CD8-positive, alpha-beta T cell (primary cell): ENCODE measurements at places on chromosomes 13 and 19. TPM values are rescaled to one million over a fixed set of nuclear protein-coding genes. Genes with fewer than 3 reads are reported as not detected.
A peak's percentile ranks its signal among the peaks of the same experiment; 100 is the strongest.

The HSD17B14 gene
- total RNA-seq: 1.1 TPM

The LGALS14 gene
- total RNA-seq: not detected

The PEG3 gene
- 0.16 TPM for total RNA-seq

The METTL21C gene
- not detected for total RNA-seq

The DPRX gene
- total RNA-seq: not detected

- DNase-seq: peak; percentile 91
These were observed 8.7 kb downstream of the MAP2K2 start for GRCh38 chr19:4115050-4115817.

GRCh38 chr13:79936368-79937136 lies 404.4 kb downstream of the SPRY2 start:
- DNase-seq: no peak

GRCh38 chr19:13573056-13573667 lies 66.9 kb upstream of the CACNA1A start:
- no peak for DNase-seq

DNA sequence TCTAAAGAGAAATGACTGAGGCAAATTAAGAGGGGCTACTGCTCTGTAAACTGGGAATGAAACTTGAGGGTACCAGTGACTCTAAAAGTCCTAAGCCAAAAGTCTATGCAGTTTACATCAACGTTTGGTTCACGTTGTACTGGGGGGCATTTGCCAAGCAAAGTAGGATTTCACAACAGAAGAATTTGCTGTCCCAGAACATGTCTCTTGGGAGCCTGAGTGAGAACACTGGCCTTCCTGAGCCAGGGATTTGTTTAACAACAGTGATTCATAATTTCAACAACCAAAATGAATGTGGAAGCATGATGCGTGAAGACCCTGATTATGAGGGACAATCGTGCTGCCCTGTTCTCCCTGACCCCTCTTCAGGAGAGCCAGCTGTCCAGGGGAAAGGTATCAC lies 178.0 kb downstream of the OXGR1 start:
- DNase-seq: no peak

DNA sequence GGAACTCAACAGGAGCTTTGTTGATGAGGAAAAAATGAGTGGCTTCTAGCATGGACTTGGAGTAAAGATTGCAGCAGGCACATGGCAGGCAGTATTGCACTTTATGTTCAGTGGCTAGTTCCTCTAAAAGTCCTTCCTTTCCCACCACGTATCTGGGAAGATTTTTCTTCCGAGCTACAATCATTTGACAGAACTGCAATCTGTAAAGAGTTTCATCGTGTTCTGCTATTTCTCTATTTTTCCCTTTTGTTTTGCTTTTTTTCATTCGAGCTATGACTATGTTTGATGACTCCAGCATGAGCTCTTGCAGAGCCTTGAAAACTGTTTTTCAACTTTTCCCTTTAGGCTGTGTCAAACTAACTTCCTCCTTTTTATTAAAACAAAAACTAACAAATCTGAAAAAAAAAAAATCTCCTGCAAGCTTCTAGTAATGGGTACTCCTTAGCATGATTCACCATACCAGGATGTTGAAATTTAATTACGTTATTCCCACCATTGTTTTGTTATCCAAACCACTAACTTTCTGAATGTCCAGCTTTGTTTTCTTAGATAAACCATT lies 12.3 kb downstream of the CLDN10 start:
- DNase-seq: no peak

- peak; percentile 93 for DNase-seq
These were observed 6.0 kb downstream of the AP1M2 start for GRCh38 chr19:10580979-10581631.

GRCh38 chr13:59673286-59673685 lies 490.4 kb downstream of the DIAPH3 start:
- no peak for DNase-seq

DNA sequence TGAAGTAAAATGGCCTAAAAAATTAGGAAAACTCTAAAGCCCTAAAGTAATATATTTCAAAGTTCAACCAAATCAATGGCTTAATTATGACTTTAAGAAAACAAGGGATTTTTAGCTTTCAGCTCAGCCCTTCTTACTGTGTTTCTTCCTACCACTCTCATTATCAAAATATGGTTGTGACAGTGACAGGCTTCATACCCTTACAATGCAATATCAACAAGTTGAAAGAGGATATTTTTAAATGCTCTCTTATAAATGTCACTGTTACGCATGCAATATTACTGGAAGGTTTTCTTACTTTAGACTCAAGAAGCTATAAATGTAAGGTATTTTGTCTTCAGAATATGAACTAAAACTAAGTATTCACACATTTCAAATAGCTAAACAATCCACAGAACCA lies 1225.7 kb upstream of the MIR17HG start:
- no peak for DNase-seq

- no peak for DNase-seq
These were observed 1445.3 kb upstream of the MIR17HG start for GRCh38 chr13:89902223-89902622.

DNA sequence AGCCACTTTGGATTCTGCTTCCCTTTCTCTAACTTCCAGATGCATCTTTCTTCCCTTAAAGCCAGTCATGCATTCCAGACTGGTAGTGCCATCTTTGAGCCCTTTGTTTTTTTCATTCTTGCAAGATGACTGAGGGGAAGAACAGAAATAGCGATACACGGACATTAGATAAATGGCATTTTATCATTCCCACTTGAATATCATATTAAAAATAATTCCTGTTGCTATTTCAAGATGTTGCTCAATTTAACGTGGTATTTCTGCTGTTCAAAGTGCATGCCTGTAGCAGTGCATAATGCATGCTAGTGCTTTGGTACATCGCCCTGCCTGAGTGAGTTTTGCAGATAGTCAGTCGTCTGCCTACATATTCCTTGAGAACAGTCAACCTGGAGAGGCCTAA lies 140.6 kb upstream of the FRY start:
- DNase-seq: no peak

GRCh38 chr13:111845621-111846351 lies 221.2 kb upstream of the SOX1 start:
- DNase-seq: no peak

GRCh38 chr13:76600081-76600480 lies 286.1 kb downstream of the KCTD12 start:
- no peak for DNase-seq

DNA sequence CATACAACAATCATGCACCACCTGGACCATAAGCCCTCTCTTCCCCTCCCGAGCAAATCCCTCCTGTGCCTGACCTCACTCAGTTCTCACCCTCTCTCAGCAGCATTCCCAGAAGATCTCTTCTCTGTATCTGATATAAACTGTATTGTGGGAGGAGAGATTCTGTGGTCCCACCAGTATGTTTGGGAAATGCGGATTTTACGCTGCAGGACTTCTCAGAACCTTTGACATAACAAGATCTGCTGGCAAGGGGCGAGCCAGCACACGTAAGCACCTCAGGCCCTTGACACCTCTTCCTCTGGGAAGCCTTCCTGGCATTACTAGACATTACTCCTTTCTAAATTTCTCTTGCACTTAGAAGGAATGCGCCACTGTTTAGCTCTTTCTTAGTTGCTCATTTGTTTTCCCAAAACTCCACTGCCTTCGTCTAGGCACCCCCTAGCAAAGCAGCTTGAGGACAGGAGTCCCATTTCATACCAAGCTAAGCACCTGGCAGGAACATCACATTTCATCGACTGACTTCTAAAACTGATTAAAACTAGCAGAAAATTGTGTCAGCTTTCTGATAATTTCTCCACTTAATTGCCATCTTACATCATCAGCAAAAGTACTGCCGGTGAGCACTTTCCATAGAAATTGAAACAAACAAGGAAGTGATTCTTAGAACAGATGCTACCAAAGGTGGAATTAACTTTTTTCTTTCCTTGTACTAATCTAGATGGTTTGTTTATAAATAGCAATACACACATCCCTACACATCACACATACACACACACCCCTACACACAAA lies 63.2 kb downstream of the CCDC70 start:
- DNase-seq: no peak

DNA sequence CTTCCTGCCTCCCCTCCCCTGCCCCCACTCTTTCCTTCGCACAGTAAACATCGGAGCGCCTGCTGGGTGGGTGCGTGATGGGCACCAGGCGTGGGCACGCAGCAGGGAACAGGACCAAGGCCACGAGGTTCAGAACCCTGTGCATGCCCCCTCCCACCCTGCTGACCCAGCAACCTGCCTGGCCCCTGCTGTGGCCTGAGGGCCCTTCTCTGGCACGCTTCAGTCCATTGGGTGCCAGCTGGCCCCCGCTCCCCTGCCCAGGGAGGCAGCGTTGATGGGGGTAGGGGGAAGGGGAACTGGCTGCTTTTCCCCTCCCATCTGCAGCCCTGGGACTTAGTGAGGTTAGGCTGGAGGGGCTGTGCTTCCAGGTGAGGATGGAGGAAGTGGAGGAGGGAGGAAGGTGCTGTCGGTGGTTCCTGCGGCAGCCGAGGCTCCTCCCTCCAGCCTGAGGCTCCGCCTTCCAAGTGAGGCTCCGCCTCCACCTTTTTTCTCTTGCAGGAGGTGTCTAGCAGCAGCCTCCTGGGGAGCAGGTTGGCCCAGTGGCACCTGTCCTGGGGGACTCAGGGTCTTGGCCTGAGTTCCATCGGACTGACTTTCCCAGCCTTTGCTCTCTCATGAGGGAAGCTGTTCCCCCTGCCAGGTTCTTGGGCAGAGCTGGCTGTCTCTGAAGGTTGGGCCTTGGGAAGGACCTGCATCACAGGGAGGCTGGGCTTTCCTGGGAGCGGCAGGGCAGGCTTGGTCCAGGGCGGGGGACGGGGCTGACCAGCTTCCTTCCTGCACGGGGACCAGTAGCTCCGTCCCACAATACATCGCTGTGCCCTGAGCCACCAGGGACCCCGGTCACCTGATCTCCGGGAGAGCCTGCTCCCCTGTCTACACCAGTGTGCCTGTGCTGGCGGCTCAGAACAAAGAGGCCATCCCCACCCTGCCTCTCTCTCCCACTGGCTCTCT lies 7.3 kb downstream of the PIAS4 start:
- DNase-seq: peak; percentile 18

- no peak for DNase-seq
These were observed 11.5 kb downstream of the XPO4 start for GRCh38 chr13:20891034-20891433.

DNA sequence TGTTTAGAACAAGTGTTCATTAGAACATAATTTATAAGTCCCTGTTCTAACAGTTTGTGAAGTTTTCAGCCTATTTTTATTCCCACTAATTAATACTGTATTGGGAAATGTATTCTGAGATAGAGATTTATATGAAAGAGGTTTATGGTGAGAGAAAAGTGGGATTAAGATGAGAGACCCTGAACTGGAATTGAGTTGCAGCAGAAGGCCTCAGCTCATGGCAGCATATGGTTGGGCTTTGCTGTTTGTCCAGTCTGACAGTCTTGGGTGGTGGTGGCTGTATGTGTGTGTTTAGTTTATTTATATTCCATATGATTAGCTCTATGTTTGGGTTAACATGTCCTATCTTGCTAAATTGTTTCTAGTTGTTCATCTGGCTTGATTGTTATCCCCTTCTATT lies 575.1 kb downstream of the SLITRK5 start:
- no peak for DNase-seq
